ENCODE measurements at places on chromosomes 3 and 15.
A peak's percentile ranks its signal among the peaks of the same experiment; 100 is the strongest.

DNA sequence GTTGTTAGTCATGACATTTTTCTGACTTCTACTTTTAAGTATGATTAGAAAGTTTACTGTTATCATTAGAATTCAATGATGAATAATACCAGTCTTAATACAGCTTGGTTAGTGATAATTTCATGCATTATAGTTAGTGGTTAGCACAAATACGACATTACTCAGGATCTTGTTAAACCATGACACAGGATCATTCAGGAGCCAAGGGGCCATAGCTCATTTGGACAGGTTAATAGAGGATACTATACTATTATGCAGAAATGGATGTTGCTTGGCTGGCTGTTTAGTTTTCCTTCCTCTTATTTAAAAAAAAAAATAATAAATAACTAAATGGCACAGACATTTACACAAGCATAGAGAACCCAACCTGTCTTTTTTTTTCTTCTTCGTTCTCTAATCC lies 55.5 kb downstream of the NSUN3 start:
- DNase-seq = no peak

DNA sequence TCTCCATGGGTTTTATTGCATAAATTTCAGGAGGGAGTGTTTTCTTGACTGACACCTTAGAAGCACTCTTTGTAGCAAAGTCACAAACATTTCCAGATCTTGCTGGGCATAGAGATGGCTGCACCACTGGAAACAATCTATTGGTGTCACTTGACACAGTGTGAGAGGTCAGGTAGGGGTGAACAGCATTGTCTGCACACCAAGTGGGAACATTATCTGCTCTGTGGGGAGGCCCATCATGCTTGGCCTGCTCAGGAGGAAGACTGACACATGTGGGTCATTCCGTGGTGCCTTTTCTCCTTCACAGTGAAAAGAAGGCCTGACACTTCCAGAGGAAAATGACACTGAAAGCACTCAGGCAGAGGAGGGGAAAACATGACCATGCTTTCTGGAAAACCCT lies 149.9 kb upstream of the GALNT15 start:
- DNase-seq = no peak

- no peak for DNase-seq
Observed at GRCh38 chr3:139020036-139020867, 474 bp downstream of the PRR23B start.

GRCh38 chr15:72758182-72758581 lies 25.4 kb downstream of the ADPGK start:
- DNase-seq = no peak

DNA sequence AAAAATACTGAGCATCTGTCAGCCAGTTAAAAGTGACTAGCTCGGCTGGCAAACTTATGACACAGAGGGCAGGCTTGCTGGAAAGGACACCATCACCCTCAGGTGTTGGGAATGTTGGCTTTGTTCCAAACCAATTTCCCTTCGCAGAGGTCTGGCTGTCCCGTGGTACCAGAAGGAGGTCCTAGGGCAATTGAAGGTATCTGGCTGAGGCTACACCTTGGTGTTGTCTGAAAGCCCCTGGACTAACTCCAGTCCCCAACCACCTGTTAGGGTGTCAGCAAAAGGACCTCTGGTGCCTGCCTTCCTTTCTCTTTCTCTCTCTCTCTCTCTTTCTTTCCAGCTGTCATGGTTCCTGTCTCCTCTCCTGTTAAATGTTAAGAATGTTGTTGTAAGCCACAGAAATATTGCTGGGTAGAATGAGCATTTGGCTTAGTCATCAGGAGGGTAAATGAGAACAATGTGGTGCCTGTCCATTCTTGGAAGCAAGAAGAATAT lies 12.5 kb downstream of the PRR20G start:
- no peak for DNase-seq

DNA sequence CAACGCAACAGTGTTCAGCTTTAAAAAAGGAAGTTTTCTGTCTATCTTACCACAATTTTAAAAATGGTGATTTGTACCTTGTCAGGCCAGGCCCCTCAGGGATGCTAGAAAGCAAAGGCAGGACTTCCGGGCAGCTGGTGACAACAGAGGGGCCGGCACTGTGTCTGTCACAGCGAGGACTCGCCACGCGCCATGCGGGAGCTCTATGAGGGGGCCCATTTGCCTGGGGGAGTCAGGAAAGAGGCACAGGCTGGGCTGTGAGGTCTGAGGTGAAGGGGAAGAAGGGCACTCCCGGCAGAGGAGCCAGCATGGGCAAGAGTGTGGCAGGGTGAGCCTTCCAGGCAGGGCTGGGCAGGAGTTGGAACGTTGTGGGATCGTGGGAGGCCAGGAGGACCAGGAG lies 7.0 kb downstream of the IQSEC1 start:
- no peak for DNase-seq

- peak; percentile 79 for DNase-seq
Observed at GRCh38 chr15:24956111-24956838, 1.5 kb downstream of the SNRPN start.

DNA sequence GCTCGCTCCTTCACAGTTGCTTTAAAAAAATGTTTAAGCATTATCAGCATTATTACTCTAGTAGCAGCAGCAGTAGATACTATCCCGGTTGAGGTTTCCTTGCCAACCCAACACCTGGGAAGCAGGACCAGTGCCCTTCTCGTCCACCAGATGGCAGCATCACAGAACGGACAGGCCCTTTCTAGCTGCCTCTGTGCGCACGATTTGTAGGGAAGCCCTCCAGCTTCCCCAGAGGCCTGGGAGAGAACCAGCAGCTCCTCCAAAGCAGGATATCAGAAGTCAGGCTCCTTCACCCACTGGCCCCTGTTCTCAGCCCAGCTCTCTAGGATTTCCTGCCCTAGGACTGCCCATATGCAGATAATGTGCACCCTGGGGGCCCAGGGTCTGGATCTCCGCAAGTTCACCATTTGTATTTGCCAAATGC lies 16.8 kb upstream of the ESYT3 start:
- peak; percentile 81 for DNase-seq

GRCh38 chr15:31268911-31269784 lies 57.5 kb upstream of the KLF13 start:
- DNase-seq = no peak

DNA sequence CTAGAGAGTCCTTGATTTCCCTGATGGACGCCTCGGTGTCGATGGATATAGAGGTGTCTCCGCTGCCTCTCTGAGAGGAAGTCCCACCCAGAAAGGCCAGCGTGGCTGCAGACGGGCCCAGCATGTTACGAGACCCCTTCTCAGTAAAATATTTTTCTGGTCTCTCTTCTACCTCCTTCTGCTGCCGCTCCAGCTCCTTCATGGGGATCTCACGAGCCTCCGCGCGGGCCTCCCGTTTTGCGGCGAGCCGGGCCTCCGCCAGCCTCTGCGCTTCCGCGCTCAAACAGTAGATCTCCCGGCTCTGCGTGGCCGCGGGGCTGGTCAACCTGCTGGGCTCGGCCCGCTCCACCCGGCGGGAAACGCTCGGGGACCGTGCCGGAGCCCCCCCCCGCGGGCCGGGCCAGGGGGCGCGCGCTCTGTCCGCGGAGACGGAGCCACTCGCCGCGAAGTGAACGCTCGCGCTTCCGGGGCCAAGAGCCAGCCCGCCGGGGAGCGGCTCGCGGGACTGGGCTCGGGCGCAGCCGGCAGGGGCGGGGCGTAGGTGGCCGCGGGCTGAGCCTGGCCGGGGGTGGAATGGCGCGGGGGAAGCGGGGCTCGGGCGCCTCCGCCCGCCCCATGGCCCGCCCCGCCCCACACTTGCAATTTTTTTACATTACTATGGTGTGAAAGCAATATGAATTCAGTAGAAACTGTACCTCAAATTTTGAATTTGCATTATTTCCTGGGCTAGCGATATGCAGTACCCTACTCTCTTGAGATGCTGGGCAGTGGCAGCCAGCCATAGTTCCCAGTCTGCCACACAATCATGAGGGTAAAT lies 10.2 kb upstream of the KCNMB3 start:
- DNase-seq = no peak

DNA sequence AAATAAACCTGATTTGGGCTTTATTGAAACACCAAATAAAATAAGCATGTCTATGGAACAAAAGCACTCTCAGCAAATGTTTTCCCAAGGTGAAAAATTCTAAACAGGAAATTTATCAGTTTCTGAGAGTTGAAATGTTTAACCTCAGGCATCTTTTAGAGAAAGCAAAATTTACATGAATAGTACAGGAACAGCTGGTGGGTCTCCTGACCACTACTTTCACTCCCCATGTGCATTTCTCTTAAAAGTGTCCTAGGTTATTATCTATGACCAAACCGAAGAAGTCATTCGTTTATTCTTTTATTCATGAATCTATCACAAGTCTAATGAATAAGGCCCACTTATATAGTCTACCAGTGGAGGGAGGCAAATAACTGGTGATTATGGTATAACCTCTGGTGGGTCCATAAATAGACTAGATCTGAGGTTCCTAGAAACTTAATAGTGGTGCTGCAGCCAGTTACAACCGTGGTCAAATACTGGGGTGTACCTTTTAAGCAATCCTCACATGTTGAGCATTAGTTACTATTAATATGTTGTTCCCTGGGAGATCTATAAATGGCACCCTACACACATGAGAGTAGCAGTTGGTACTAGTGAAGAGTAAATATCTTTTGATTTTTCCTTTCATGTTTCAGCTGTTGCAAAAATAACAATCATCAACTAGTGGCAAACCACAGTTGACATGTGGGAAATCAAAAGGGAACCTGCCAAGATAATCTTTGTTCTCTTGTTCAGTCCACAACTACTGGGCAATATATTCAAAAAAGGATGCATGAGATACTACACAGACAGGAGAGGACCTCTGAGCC lies 169.3 kb upstream of the STAC start:
- no peak for DNase-seq

DNA sequence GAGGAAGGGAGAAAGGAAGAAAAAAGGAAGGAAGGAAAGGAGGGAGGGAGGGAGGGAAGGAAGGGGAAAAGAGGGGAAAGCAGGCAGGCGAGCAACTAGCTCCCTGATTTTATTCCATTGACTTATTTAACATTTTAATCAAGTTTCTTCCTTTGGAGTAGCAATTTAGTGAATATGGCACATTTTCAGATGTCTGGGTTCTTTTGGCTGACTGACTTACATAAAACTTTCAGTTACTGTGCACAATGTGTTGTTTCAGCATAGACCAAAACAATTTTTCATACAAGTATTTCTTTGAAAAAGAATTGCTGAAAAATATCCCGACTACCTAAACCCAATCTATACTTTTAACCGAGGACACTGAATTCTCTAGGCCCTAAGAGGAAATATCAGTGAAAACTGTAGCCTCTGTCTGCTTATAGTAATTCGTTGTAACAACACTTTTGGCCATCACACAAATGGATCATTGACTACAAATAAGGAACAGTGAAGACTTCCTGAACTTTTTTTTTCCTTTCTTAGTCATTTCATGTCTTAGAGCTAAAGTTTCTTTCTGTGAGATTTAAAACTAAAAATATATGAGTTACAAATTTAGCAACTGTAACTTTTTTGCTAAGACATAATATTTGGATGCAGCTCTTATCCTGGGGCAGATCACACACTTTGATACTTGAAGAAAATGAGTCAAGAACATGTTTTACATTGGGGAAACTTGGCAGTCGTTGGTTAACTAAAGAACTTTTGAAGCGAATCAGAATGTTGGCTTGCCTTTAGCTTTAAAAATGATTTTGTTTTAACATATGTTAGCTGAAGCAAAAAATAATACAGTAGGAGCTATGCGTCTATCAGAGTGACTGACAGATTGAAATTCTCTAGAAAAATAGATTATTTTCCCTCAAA lies 79.6 kb downstream of the SOX2 start:
- no peak for DNase-seq

GRCh38 chr15:61205346-61205921 lies 23.7 kb downstream of the RORA start:
- no peak for DNase-seq

GRCh38 chr15:40081691-40082194 lies 26.9 kb downstream of the BMF start:
- DNase-seq = no peak

DNA sequence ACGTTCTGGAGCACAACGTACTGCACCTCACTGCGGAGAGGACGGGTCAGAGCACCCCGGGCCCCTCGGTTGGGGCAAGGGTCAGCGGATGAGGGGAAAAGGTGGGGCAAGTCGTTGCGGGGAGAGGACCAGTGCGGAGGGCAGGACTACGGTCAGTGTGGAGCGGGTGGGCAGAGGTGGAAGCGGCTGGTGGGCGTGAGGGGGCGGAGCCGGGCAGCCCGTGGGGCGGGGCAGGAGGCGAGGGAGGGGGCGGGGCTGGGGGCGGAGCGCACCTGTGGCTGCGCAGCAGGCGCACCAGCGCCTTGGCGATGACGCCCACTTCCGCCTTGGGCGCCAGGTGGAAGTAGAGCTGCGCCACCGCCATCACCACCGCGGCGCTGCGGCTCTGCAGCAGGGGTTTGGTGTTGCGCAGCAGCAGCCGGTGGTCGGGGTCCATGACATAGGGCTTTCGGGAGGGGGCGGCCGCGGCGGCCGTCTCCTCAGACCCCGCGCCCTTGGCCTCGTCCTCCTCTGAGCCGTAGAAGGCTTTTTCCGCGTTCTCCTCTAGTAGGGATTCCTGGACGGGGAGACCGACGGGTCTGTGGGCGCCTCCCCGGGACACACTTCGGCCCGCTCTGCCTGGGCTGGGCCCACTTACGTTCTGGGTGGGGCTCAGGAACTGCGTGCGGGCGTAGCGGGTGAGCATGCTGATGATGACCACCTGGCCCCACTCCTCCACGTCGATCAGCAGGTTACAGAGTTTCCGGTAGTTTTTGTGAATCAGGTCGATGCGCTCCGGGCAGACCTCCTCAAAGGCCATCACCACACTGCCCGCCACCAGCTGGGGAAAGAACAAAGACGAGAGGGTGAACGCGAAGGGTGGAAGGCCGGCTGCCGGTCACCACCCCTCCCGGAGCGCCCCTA lies 29.2 kb downstream of the AP3B2 start:
- DNase-seq = no peak

DNA sequence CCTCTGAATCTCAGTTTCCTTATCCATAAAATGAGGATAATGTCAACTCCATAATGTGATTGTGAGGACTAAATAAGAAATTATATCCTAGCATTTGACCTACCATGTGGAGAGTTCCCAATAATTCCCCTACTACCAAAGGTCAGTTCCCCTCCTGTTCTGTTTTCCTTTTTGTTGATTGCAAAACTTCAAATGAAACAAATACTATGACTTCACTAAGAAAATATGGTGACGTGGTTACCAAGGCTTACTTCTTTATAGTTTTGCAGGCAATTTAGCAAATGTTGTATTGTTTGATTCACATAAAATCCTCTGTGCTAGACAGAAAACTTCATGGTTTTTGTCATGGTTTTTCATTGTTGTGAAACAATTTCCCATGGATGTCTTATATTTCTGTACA lies 153.8 kb upstream of the RORA start:
- no peak for DNase-seq

DNA sequence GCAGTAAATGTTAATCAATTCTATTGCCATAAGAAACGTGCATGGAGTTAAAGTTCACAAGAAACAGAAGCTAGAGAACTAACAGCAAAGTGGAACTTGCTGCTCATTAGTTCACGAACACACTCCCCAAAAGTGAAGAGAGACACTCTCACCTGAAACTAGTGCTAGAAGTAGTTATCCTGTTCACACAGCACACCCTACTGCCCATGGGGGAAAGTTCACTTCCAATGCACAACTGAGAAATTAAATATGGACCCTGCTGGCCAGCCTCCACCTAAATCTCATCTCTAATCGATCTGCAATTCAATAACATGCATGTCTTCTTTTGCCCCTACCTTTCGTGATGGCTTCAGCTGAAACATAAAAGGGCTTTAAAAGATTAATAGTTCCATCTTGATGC lies 39.4 kb upstream of the FRMD4B start:
- DNase-seq = no peak

GRCh38 chr3:188533612-188534357 lies 379.8 kb downstream of the LPP start:
- no peak for DNase-seq
